DMS79 treated with DMSO at 0.1 percent for 48 hours (cell line): ENCODE measurements at places on chromosomes 2 and 18.
A peak's percentile ranks its signal among the peaks of the same experiment; 100 is the strongest.

DNA sequence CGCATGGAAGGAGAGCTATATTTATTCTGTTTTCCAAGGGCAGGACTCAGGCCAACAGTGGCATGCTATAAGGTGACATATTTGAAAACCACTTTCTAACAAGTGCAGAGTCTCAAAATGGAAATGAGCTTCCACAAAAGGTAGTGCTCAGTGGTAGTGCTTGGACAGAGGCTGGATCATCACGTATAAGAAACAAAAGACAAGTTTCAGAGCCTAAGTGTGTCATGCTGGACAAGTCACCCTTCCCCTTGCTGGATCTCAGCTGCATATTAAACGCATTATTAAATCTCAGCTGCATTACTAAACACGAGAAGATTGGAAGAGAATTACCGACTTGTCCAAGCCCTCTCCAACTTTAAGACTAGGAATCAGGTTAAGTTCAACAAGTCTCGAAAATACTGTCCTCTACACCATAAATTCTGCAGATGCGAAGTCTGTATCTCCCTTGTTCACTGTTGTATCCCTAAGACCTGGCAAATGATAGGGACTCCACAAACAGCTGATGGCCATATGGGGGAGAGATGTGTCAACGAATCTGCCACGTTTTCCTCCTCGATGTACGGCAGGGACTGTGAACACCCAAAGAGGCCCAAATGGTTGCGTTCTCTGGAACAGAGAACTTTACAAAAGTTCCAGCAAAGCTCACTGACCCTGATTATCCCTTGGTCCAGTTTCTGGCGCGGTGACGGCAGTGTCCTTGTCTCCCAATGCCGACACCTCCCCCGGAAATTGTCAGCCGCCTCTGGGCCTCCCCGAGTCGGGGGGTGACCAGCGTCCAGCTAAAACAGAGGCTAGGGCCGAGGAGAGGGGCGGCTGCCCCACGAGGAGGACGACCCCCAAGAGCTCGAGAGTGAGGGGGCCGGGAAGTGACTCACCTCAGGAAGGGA lies 611 bp downstream of the NOL10 start:
- no peak for DNase-seq

- no peak for DNase-seq
Observed at GRCh38 chr18:76357585-76358260, 137.3 kb downstream of the ZNF516 start.

GRCh38 chr2:74876081-74876886 lies 42.4 kb downstream of the HK2 start:
- peak; percentile 50 for DNase-seq

DNA sequence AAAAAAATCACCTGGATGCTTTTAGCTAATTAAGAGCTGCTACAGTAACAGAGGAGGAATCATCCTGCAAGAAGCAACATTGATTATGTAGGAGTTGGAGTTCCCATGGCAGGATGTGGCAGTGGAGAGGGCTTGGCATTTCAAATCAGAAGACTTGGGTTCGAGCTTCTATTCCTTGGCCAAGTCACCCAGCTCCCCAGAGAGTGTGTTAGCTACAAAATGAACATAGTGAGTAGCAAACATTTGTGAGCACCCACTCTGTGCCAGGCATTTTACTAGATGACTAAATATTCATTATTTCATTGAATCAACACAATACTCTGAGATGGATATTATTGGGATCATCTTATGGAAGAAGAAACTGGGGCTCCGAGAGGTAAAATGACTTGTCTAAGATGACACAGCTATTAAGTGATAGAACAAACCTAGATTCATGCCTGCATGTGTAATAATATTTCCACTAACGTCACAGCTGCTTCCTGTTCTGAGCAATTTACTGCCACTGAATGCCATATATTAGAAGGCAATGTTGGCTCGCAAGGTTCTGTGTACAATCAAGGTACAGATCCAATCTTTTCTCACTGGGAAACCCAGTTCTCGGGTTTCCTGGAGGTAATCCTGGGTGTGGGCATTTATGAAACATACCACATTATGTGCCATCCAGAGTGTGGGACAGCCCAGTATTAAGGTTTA lies 18.0 kb downstream of the NTSR2 start:
- DNase-seq, result no peak

- DNase-seq, result no peak
Observed at GRCh38 chr18:64850791-64851190, 701.9 kb upstream of the LINC00305 start.

- DNase-seq, result peak; percentile 71
Observed at GRCh38 chr2:217933617-217933993, 69.2 kb downstream of the TNS1 start.
